ENCODE measurements at places on chromosomes 11 and 22.

DNA sequence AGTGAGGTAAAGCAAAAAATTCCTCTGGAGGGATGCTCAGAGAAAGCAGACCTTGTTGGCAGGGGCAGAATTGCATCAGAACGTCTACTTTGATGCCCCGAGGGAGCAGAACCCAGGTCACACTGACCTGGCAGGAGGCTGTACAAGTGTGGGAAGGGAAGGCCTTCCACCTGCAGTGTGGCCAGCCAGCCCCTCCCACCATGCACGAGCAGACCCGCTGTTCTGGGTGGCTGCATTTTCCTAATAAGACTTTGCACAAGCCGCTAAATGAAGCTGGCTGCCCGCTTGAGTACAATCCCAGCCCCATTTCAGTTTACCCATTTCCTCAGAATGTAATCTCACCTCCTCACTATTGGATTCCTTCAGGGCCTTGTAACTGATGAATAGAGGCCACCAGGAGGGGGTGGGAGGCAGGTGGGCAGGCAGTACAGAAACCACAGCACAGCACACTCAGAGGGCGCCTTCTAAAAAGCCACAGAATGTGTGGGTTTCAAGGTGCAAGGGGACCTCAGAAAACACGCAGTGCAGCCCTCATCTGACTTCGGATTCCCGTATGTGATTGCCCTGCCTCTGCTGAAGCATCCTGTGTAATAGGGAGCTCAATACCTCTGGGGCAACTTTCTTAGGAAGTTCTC is 316.6 kb downstream of the OPCML start:
- no peaks in the 10 kb centered on the region for H3K36me3 ChIP-seq
- no peaks in the 10 kb centered on the region for H3K4me1 ChIP-seq
- no peak for DNase-seq
- no peak overlapping the region for H3K27ac ChIP-seq
- no peak overlapping the region for H3K4me3 ChIP-seq

DNA sequence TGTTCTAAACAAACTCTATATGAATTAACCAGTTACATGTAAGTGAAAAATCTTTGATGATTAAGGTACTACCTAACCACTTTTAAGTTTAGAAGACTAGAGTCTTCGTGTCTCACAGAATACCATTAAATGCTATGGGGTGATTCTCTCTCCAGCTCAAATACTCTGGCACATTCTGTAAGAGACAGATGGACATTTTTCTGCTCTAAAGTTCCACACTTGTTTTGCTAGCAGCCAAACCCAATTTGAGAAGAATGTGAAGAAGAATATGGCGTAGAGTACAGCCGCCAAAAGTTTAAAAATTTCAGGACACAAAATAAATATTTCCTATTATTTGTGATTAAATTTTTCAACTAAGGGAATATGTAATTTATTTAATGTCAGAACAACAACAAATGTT is 339.1 kb downstream of the GUCY1A2 start:
- no peaks in the 10 kb centered on the region for H3K4me1 ChIP-seq
- H3K27me3 ChIP-seq, result no peaks in the 10 kb centered on the region
- H3K36me3 ChIP-seq, result no peaks in the 10 kb centered on the region
- H3K27ac ChIP-seq, result no peak overlapping the region
- no peak for DNase-seq

GRCh38 chr22:36454916-36455570 is 26.4 kb downstream of the TXN2 start:
- H3K36me3 ChIP-seq, result no peaks in the 10 kb centered on the region
- peak overlapping the region; percentile 62 for H3K4me3 ChIP-seq
- H3K27me3 ChIP-seq, result no peaks in the 10 kb centered on the region
- peak overlapping the region; percentile 91 for H3K27ac ChIP-seq

- no peaks in the 10 kb centered on the region for H3K27me3 ChIP-seq
- no peak overlapping the region for H3K27ac ChIP-seq
- no peaks in the 10 kb centered on the region for H3K4me1 ChIP-seq
- no peaks in the 10 kb centered on the region for H3K36me3 ChIP-seq
- H3K4me3 ChIP-seq, result no peak overlapping the region
Observed at GRCh38 chr11:81979448-81979847, 754.2 kb downstream of the FAM181B start.

GRCh38 chr22:41513391-41513790 is 30.9 kb downstream of the POLR3H start:
- DNase-seq, result peak; percentile 79
- H3K27ac ChIP-seq, result peak overlapping the region; percentile 96
- H3K36me3 ChIP-seq, result no peaks in the 10 kb centered on the region
- peaks cover 78% of the 10 kb centered on the region for H3K4me1 ChIP-seq
- no peaks in the 10 kb centered on the region for H3K27me3 ChIP-seq

- DNase-seq, result no peak
- no peak overlapping the region for H3K4me3 ChIP-seq
- no peaks in the 10 kb centered on the region for H3K4me1 ChIP-seq
- no peak overlapping the region for H3K27ac ChIP-seq
- no peaks in the 10 kb centered on the region for H3K27me3 ChIP-seq
Observed at GRCh38 chr11:72309641-72310040, 65.7 kb upstream of the PHOX2A start.

GRCh38 chr11:119734788-119735187 is 5.8 kb upstream of the NECTIN1 start:
- no peak for DNase-seq
- H3K36me3 ChIP-seq, result no peaks in the 10 kb centered on the region
- no peaks in the 10 kb centered on the region for H3K4me1 ChIP-seq
- peaks cover 3% of the 10 kb centered on the region for H3K27me3 ChIP-seq
- no peak overlapping the region for H3K4me3 ChIP-seq
- H3K27ac ChIP-seq, result no peak overlapping the region

DNA sequence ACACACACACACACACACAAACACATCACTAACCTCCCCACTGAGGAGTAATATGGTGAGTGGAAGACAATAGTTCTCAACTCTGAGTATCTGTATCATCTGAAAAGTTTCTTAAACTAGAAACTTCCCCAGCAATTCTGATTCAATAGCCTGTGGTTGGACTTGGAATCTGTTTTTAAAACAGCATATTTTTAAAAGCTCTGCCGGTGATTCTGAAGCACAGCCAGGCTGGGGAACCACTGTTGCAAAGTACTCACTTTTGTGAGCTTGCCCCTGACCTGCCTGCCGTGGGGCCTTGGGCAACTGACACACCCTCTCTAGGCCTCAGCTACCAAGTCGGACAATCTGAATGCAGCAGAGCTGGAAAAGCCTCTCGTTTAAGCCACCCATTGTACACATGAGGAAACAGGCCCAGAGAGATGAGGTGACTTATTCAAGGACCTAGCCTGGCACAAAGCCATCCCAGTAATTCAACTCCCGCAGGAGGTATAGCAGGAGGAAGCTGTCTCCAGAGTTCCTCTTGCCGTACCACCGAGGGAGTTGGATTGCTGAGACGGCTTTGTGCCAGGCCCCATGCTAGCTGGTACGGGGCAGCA is 8.9 kb downstream of the SLC15A3 start:
- no peaks in the 10 kb centered on the region for H3K27me3 ChIP-seq
- no peak overlapping the region for H3K4me3 ChIP-seq
- no peaks in the 10 kb centered on the region for H3K4me1 ChIP-seq
- no peak for DNase-seq

DNA sequence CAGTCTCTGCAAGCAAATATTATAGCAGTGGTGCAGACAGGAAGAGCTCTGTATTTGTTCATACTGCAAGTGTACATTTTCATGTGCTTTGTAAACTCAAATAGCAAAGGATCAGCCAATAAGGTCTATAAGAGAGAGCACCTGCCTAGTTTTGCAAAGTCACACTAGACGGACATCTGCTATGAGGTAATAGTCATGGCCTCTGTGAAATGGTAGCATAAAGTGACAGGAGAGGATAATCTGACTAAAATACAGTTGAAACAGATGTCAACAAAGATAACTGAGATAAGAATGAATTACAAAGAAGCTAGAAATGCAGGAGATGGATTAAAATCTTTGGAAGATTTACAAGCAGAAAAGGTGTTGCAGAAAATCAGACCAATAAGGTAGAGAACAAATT is 70.6 kb upstream of the SPON1 start:
- no peak for DNase-seq
- no peak overlapping the region for H3K27ac ChIP-seq

DNA sequence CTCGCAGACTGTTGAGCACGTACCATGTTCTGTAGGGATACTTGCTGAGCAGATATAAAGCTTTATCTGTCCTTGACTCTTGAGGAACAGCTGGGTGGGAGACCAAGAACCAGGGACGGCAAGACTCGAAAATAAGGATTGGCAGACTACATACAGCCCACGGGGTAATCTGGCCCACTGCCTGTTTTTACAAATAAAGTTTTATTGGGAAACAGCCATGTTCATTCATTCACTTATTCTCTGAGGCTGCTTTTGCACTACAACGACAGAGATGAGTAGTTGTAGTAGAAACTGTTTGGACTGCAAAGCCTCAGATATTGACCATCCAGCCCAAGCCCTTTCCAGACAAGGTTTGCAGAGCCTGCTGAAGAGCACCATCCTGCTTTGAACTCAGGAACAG is 20.3 kb upstream of the RBM4B start:
- DNase-seq, result no peak
- no peaks in the 10 kb centered on the region for H3K36me3 ChIP-seq
- peaks cover 7% of the 10 kb centered on the region for H3K4me1 ChIP-seq
- H3K4me3 ChIP-seq, result no peak overlapping the region
- no peaks in the 10 kb centered on the region for H3K27me3 ChIP-seq
- no peak overlapping the region for H3K27ac ChIP-seq

GRCh38 chr11:46112961-46113607 is 8.2 kb downstream of the PHF21A start:
- H3K27me3 ChIP-seq, result no peaks in the 10 kb centered on the region
- H3K4me3 ChIP-seq, result peak overlapping the region; percentile 39
- H3K27ac ChIP-seq, result no peak overlapping the region

DNA sequence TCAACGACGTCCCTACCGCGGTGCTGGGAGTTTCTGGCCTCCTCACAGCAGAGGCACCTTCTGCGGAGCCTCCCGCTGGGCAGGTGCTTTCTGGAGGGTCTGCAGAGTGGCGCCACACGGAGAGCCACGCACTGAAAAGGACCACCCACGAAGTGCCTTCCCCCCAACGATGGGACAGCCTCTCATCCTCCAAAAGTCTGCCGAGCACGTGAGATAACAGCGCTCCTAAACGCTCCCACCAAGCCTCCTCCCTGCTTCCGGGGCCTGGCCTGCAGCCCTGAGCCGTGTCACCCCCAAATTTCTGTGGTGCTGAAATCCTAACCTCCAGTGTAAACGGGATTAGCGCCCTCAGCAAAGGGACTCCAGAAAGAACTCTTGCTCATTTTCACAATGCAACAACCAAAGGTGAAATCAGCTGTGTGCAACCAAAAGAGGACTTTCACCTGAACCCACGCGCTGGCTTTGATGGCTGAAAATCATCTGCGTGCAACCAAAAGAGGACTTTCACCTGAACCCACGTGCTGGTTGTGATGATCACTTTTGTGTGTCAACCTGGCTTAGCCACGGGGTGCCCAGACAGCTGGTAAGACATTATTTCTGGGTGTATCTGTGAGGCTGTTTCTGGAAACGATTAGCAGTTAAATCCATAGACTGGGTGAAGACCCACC is 924.6 kb downstream of the BRD1 start:
- H3K36me3 ChIP-seq, result no peaks in the 10 kb centered on the region
- H3K4me1 ChIP-seq, result no peaks in the 10 kb centered on the region
- no peak for DNase-seq
- H3K27ac ChIP-seq, result no peak overlapping the region
- H3K4me3 ChIP-seq, result no peak overlapping the region

DNA sequence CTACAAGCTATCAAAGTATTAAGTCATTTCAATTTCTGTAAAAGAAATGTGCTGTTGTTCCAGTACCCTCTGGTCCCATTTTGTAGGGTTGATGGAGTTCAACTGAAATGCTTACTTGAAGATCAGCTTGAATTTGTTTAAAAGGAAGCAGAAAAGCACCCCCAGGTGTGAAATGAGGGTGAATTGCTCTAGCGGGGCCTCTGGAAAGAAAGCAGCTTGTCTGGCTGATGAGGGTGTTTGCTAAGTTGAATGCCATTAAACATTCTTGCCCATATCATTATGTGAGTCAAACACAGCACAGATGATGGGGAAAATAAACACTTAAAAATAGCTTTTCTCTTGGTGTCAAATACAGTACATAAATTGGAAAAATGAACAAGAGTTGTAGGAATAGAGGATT is 280.3 kb downstream of the RAB38 start:
- H3K27ac ChIP-seq, result no peak overlapping the region
- no peak overlapping the region for H3K4me3 ChIP-seq
- no peaks in the 10 kb centered on the region for H3K27me3 ChIP-seq
- no peaks in the 10 kb centered on the region for H3K36me3 ChIP-seq

GRCh38 chr11:134587345-134587744 is 175.3 kb upstream of the B3GAT1 start:
- H3K4me3 ChIP-seq, result no peak overlapping the region
- no peak for DNase-seq
- no peaks in the 10 kb centered on the region for H3K27me3 ChIP-seq
- H3K27ac ChIP-seq, result no peak overlapping the region

DNA sequence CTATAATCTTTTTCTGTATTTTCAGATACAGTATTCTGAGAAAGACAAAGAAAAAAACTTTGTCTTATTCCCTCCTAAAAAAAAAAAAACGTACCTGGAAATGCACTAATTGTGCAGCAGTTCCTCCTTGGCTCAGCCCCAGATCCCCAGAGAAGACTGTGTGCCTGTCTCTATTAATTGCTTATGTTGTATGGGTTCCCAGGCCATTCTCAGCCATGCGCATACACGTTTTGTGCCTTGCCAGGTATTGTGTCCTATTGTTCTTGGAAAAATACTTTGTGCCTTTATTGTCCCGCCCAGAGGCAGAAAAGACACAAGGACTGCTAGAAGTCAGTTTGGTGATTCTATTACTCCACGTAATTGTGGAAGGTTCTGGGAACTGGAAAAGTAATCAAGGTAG is 91.2 kb downstream of the PIWIL4 start:
- H3K27ac ChIP-seq, result no peak overlapping the region
- no peak for DNase-seq
- H3K36me3 ChIP-seq, result no peaks in the 10 kb centered on the region
- H3K4me1 ChIP-seq, result no peaks in the 10 kb centered on the region
- H3K4me3 ChIP-seq, result no peak overlapping the region

DNA sequence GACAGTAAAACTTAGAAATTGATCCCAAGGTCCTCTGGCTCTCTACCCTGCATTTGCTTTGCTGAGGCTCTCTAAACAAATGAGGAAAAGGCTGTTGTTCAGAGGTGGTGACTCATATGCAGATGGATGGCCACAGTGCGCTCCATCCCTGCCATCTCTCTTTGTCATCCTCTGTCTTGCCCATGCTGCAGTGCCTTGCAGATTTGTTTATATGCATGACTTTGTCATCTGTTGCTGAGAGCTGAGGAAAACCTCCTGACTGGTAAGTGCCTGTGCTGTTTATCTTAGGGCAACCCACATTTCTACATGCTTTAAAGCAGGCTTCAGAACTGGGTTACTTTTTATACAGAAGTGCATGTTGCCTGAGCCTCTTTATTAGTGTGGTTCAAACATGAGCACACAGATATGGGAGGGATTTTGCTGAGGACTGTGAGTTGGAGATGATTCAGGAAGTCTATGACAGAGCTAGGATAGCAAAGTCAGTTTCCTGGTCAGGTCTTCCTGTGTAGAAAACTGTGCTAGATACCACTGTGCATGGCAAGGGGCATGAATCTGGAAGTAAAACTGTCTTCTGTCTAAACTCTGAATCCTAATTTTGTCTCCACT is 57.4 kb downstream of the JAM3 start:
- peaks cover 29% of the 10 kb centered on the region for H3K4me1 ChIP-seq
- H3K27me3 ChIP-seq, result peaks cover 3% of the 10 kb centered on the region
- H3K36me3 ChIP-seq, result no peaks in the 10 kb centered on the region
- peak overlapping the region; percentile 70 for H3K27ac ChIP-seq
- no peak overlapping the region for H3K4me3 ChIP-seq

GRCh38 chr11:130426223-130426836 is 2.1 kb downstream of the ADAMTS8 start:
- H3K27ac ChIP-seq, result no peak overlapping the region
- no peak for DNase-seq
- H3K4me1 ChIP-seq, result no peaks in the 10 kb centered on the region
- H3K36me3 ChIP-seq, result no peaks in the 10 kb centered on the region
